Spleen (tissue), 13 donors: ENCODE measurements at places on chromosomes 6 and 20. TPM values are rescaled to one million over a fixed set of nuclear protein-coding genes. Genes with fewer than 3 reads are reported as not detected.

LRP11 gene
- 6.8 TPM for total RNA-seq

RNF182 gene
- total RNA-seq = 0.33 TPM

GRCh38 chr20:58698741-58699622 is 6.4 kb downstream of the NPEPL1 start:
- DNase-seq = peak; percentile 66

POM121L2 gene
- total RNA-seq = not detected

ELOVL5 gene
- total RNA-seq = 112 TPM

- DNase-seq = no peak
Measured at GRCh38 chr6:168117942-168118341, 38.9 kb upstream of the FRMD1 start.

KCNQ2 gene
- total RNA-seq = 3.5 TPM

HSD17B8 gene
- total RNA-seq = 19.3 TPM

ELOVL4 gene
- total RNA-seq = 0.54 TPM

DNA sequence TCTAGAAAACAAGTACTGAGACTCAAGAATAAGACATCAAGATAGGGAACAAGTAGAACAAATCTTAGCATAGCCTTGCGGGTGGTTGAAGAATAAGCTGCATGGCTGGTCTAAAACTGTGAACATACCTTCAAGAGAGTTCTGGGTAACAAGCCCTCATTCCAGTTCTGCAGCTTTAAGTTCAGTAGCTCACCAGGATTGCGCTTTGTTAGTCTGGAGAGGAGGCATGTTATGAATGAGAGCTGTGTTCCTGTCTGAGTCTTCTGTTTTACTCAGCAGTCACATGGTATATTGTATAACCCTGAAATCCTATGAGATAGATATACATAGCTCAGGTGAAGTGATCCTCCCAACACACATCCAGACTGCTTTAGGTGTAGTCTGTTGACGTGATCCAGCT is 406.6 kb upstream of the IRAK1BP1 start:
- DNase-seq = no peak

DNA sequence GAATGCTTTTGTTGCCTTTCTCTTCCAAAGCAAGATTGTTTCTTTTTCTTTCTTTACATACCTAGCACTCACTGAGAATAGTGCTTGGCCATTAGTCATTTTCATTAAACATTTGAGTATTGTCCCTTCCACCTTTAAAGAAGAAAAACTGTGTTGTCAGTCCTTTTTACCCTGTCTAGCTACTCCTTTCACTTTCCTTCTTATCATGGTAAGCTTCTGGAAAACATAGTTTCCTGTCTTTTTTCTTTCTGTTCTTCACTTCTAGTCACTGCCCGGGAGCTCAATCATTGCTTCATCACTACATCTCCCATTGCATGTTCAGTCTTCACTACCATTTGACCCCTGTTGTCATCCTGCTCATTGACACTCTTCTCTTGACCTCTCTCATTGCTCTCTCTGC is 12.1 kb downstream of the VAPB start:
- no peak for DNase-seq

- no peak for DNase-seq
Measured at GRCh38 chr20:4369798-4370124, 351.9 kb upstream of the PRND start.

TRIM38 gene
- 25.7 TPM for total RNA-seq

GRCh38 chr6:70124882-70125545 is 177.9 kb downstream of the COL9A1 start:
- DNase-seq = no peak

DNA sequence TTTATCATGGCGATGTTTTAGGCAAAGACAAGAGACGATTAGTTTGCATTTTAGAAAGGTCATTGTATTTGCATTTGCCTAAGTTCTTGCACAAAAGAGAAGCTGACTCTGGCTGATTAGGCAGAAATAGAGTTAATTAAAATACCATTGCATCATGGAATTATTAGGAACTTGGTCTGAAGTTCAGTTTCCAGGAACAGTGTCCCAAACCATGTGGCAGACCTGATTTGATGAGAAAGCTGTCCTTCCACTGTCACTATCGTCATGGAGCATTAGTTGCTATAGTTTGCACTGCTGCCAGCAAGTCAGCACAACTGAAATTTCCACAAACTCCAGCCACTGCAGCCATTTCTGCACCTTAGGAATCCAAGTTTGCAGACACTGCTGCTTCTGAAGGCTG is 24.3 kb upstream of the MCUR1 start:
- no peak for DNase-seq

DNA sequence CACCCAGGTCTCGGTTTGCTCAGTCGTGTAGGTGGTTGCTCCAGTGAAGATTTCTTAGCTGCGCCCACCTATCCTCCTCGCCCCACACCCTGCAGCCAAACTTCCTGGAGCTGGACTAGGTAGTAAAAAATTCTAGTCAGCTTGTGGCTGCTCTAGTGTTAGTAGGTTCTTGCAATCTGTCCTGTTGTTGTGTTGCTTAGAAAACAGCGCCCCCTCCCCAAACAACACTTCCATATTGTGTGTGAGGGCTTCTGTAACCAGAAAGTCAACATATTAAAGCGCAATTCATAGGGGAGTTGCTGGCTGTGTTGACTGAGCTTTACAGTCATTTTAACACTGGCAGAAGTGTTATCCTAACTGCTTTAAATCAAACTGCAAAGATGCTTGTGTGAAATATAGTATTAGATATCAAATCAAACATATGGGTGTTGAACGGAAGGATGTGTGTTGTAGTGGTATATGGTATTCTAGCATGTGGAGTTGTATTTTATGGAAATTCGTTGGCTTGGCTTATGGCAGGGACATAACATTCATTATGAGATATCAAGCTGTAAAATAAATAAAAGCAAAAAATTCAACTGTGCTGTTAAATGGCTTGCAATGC is 122.5 kb downstream of the ARID1B start:
- no peak for DNase-seq

- no peak for DNase-seq
Measured at GRCh38 chr6:165109011-165109410, 200.4 kb downstream of the C6orf118 start.

- no peak for DNase-seq
Measured at GRCh38 chr6:142251930-142252445, 49.8 kb upstream of the ADGRG6 start.

SYNJ2 gene
- 10.2 TPM for total RNA-seq

DNA sequence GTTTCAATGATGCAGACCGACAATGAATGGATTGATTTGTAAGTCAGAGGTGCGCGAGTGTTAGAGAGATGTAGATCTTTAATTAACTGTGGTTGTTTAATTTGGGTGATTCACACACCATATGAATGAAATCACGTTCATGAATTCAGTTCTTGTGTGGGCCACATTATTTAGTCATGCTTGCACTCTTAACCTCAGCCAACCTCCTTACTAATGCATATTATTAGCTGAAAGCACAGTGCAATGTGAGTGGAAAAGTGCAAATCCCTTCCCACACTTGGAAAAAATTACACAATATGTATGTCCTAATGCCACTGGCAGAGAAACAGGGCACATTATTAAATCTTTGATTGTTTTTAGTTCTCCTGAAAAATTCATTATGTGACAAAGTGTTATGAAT is 512.5 kb downstream of the BCKDHB start:
- DNase-seq = no peak
